ENCODE measurements at places on chromosomes 11 and 22.

DNA sequence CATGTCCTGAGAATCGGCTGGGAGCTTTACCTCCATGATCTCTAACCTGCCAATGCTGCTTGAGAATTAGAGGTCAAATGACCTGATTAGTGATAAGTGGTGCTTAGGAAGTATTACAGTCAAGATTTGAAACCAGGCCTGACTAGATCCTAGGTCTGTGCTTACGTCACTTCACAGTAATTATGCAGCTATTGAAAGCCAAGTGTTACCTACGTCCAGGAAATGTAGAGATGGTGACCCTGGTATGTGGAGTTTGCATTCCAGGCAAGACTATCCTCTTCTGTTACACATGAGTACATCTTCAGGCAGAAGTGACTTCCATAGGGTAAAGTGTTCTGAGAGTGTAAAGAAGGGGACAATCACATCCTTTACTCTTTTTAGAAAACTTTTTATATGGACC, 530.4 kb upstream of the TENM4 start:
- DNase-seq = no peak

- no peak for DNase-seq
These were observed at the start of gene GNAZ for GRCh38 chr22:23070418-23071229. Gene GNAZ, plus strand, starts transcription at chr22:23070519. Its CDS starts 25,177 bp downstream, at chr22:23095696.

DNA sequence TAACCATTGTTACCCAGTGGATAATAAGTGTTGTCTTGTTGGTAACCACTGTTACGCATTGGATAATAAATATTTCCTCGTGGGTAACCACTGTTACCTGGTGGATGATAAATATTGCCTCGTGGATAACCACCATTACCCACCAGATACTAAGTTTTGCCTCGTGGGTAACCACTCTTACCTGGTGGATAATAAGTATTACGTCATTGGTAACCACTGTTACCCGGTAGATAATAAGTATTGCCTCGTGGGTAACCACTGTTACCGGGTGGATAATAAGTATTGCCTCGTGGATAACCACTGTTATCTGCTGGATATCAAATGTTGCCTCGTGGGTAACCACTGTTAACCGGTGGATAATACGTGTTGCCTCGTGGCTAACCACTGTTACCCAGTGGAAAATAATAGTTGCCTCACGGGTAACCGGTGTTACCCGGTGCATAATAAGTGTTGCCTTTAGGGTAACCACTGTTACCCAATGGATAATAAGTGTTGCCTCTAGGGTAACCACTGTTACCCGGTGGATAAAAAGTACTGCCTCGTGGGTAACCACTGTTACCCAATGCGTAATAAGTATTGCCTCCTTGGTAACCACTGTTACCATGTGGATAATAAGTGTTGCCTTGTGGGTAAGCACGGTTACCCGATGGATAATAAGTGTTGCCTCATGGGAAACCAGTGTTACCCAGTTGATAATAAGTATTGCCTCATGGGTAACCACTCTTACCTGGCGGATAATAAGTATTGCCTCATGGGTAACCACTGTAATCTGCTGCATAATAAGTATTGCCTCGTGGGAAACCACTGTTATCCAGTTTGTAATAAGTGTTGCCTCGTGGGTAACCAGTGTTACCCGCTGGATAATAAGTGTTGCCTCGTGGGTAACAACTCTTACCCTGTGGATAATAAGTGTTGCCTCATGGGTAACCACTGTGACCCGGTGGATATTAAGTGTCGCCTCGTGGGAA, 21.9 kb upstream of the NXPE4 start:
- DNase-seq = no peak

DNA sequence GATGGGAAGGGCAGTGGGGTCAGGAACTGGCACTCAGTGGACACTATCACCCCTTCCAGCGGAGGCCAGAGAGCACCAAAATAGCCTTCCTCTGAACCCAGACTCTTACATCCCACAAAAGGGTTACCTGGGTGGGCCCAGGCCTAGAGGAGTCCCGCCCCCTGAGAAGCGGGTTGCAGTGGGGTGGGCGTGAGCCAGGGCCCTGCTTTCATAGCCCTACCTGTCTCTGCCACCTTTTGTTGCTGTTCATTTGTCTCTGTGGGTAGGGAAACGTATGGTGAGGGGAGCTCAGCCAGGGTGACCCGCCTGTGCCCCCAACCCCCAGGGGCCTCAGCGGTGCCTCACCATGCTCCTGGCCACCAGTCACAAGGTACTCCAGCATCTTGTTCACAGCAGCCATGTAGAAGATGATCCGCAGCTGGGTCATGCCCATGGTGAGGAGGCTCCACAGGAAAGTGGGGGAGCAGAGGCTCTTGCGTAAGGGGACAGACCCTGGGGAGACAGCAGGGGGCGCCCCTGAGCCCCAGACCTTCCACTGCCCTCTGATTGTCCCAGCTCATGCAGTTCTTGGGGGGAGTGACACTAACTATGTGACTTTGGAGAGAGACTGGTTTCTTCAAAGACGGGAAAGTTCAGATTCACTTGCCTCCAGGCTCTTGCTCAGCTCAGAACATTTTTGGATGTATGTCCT, 24.0 kb downstream of the SLC43A1 start:
- peak; percentile 4 for DNase-seq

- DNase-seq = peak; percentile 58
These were observed 18.2 kb downstream of the RTN4R start for GRCh38 chr22:20249797-20250354.

DNA sequence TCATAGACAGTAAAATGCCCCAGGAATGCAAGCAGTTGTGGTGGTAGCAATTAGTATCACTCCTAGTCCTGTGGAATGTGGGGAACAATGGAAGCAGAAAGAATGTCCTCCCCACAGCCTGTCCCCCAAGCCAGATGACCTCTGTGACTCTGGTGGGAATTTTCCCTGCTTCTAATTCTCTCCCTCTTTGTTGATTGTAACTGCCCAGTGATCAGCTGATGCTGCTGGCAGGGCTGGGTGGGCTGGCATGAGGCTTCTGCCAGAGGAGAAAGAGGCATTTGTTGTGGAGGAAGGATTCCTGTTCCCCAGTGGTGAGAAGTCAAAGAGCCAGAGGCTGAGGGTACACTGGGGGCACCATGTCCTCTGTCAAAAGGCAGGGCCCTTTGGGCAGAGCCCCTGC, 116.7 kb upstream of the NCAM1 start:
- no peak for DNase-seq

GRCh38 chr11:67441731-67442351, 1.4 kb downstream of the CORO1B start:
- no peak for DNase-seq

- no peak for DNase-seq
These were observed 52.6 kb upstream of the ADA2 start for GRCh38 chr22:17271711-17272451.

GRCh38 chr22:27912101-27912500, 7.0 kb downstream of the PITPNB start:
- no peak for DNase-seq

DNA sequence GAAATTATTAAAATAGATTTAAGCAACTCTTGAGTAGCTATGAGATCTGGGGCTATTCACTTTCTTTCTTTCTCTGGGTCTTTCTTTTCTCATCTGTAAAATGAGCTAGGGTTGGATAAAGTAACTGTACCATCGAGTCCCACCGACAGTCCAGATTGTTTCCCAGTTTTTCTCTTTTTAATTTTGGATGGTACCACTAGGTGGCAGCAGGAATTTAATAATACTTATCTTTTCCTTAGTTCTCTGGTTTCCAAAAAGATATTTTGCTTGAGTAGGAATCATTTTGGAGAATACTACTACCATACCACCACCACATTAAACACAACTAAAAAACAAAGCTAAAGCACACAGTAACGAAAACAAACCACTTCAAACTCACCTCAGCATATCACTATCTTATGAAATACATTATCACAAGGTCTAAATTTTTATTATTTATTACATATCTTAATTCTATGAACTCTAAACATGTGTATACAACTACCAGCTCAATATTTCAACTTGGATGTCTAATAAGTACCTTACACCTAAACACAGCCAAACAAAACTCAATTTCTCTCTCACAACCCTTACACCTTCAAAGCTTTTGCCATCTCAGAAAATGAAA, 584.0 kb downstream of the KCNA4 start:
- DNase-seq = peak; percentile 7

DNA sequence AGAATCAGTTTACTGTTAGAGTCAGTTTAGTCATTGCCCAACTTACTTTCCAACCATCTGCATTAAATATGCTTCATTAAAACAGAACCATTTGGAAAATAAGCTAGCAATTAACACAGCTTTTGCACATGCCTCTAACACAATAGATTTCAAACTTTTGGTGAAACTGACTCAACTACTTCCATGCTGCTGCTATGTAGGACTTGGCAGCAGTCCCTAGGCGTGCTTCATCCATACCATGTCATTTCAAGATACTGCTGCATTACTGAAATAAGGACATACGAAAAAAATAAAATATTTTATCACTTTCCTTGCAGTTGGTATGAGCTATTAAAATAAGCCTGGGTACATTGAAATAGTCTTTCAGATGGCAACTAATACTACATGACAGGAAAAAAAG, 65.5 kb upstream of the SOX6 start:
- no peak for DNase-seq

GRCh38 chr22:28883917-28884746, 760 bp downstream of the ZNRF3 start:
- DNase-seq = peak; percentile 11

GRCh38 chr11:99718291-99718690, 697.5 kb downstream of the CNTN5 start:
- no peak for DNase-seq

DNA sequence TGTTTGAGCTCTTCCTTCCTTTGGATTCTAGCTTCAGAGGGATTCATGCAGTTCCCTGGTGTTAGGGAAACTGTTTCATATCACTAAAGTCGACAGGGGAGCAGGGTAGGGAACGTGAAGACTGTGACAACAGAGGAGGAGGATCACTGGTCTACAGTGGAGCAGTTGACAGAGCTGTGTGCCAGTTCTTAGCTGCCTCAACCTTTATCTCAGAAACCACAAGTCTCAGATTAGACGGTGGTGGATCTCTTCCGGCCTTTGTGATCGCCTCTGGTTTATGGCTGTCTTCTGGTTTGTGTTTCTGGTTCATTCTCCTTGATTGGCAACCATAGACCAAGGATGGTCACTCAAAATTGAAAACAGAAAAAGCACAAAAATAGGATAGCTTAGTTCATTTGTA, 538.9 kb upstream of the API5 start:
- no peak for DNase-seq

- DNase-seq = no peak
These were observed 163.3 kb downstream of the CRYBB2 start for GRCh38 chr22:25382762-25383161.

DNA sequence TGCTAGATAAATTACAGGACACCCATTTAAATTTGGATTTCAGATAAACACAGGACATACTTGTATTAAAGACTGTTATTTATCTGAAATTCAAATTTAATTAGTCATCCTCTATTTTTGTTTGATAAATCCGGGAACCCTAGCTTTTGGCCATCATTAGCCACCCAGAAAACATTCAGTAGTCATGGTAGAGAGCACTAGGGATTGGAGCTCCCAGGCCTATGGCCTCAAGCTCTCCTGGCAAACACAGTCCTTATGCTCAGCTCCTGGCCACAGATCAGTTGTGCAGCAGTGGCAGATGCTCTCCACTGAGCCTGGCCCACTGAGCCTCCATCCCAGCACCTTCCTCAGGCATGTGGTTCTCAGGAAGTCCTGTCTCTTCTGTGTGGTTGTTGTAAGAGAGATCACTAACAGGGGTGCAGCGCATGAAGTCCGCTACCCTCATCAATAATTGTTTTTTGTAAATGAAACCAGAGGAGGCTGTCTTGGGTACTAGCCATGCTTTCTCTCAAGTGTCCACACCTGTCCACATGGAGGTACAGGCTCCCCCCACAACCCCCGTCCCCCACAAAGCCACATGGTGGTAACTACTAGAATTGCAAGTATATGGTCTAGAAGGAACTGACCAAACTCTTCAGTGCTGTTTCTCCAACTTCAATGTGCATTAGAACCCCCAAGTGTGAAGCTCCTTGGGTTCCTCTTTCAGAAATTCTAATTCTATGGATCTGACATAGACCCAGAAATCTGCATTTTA, 1.1 kb upstream of the IRAG1 start:
- DNase-seq = no peak

- DNase-seq = no peak
These were observed 62.9 kb downstream of the RCN1 start for GRCh38 chr11:32153747-32154146.

- DNase-seq = no peak
These were observed 6.7 kb downstream of the TRPT1 start for GRCh38 chr11:64219354-64219684.

GRCh38 chr11:5553343-5553742, 5.0 kb upstream of the OR52H1 start:
- DNase-seq = no peak

DNA sequence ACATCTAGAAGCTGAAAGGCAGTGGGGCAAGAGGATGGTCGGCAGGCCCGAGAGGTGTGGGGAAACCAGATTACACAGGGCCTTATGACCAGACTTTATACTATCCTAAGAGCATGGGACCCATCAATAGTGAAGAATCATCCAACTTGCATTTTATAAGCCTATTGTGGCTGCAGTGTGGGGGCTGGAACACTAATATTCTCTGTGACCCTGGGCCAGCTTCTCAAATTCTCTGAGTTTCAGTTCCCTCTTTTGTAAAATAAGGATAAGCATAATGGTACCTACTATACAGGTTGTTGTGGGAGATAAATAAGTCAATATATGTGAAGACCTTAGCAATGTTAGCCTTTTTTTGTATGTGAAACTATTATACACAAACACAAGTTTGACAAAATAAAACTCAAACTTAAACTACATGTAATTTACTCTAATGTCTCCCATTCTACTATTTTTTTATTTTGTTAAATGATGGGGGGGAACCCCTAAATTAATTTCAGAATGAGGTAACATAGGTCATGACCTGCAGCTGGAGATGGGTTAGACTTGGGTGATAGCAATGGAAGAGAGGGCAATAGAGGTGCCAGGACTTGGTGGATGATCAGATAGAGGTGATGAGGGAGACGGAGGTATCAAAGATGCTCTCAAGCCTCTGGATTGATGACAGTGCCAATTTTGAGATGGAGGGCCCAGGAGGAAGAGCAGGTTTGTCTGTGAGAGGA, 30.1 kb downstream of the SMCO4 start:
- no peak for DNase-seq

DNA sequence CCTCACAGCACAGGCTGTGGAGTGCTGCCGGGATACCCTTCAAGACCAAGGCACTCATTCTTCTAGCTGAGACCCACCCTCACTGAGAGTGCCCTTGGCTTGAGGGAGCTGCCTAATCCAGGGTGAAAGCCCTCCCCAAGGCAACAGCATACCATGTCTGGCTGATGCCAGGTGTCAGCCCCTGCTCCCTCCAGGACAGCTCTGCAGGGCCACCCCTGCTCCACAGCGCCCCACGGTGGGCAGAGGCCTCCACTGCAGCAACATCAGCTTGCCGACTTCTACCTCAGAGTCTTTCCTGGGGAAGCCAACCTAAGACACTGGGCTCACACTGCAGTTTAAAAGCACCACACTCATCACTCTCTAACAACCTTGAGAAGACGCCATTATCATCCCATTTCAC, 29.0 kb downstream of the TTLL1 start:
- peak; percentile 24 for DNase-seq

- DNase-seq = no peak
These were observed 108.6 kb downstream of the INSC start for GRCh38 chr11:15223318-15223717.

Measured in NCI-H2081 (cell line).